ENCODE measurements at places on chromosomes 2 and 18.

- no peak for DNase-seq
These were observed 882.1 kb upstream of the PIK3C3 start for GRCh38 chr18:41072946-41073345.

DNA sequence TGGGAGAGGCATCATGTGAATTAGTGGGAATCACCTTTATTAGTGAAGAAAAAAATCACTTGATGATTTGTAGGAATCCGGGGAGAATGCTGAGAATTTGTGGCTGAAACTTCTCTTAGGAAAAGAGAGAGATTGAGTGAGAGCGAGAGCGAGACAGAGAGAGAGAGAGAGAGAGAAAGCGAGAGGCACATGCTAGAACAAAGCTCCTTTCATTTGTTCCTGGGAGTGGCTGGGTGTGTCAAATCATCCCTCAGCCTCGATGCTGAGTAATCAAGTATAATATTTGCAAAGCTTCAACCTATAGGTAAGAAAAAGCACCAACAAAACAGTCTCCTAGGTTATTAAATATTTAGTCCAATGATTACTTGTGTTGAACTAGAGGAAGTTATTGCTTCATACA is 4.4 kb upstream of the SERPINB5 start:
- DNase-seq, result no peak

DNA sequence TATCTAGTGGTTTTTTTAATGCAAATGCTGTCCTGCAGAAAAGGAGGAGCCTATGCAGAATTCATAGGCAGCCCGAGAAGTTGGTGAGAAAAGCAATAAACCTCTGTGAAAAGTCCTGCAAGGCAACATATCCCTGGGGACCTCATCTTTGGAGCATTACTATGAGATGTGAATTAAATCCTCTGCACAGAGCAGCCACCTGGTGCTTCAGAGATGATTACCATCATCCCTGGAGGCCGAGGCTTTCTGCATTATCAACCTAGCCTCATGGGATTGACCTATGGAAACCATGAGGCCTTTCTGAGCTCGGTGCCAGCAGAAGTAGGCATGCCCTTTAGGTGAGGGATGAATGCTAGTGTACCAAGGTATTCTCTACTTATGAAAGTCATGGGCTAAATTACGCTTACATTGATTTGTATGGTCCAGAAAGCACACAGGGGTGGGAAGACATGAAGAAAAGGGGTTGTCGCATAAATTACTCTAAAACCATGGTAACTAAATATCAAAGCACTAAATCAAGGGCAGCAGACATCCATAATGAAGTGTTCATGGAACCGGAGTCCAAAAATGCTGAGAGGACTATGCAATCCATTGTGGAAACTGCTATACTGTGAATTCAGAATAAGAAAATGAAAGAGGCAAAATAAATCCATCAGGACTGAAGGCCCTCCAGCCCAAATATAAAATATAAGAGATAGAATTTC is 623.5 kb upstream of the DDX18 start:
- no peak for DNase-seq

DNA sequence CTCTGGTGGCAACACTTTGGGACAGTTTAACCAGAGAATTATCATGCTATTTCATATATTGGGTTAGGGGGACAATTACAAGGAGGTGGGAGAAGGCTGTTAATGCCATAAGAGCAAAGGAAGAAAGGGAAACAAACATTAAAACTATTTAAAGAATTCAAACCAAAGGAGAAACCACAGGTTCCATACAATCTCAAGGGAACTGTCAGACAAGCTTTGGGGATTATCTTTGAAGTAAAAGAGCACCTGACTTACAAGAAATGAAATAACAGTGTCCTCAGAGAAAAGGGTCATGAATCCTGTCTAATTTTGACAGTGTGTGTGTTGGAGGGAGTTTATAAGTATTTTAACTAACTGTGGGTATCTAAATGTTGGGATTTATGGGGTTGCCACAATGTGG is 44.4 kb downstream of the CERS6 start:
- no peak for DNase-seq

DNA sequence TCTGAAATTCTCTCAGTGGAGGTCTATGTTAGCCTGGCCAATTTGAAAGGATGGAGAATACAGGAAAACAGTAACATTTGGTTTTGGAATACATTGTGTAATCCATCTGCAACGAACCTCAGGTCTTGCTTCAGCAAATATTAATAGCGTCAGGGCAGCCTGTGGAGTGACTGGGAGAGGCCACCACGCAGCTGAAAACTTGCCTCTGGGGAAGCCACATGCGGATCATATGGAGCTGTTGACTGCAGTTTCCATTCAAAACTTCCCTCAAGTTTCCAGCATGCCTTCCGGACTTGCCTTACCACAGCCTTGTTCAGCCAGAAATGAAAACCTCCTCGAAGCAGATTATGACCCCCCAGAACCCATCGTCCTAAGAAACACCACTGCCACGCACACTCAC is 25.7 kb downstream of the BCL11A start:
- DNase-seq, result no peak

Measured in erythroblast (primary cell).